NCI-H1930 (cell line): ENCODE measurements at places on chromosomes 11 and 22.

DNA sequence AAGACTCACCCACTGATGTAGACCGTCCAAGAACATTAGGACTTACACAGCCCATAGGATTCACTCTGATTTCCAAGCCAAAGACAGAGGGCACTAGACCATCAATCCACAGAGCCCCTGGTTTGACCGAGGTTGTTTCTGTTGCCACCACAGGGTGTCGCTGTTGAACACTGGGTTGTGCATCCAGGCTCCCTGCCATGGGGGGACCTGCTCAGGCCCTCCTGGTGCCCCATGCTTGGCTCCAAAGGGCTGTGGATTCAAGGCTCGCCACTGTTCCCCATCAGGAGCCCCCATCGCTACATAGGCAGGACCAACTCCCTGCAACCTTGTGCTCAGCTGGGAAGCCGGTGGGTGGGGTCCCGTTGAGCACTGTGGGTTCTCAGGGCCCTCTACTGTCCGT lies 128.0 kb upstream of the ANO1 start:
- no peak for DNase-seq

GRCh38 chr11:40877981-40878380 lies 581.5 kb downstream of the LRRC4C start:
- DNase-seq: no peak

GRCh38 chr11:355581-356458 lies 13.5 kb upstream of the B4GALNT4 start:
- peak; percentile 72 for DNase-seq

- no peak for DNase-seq
These were observed 42.0 kb downstream of the IGLL5 start for GRCh38 chr22:22929381-22930221.

DNA sequence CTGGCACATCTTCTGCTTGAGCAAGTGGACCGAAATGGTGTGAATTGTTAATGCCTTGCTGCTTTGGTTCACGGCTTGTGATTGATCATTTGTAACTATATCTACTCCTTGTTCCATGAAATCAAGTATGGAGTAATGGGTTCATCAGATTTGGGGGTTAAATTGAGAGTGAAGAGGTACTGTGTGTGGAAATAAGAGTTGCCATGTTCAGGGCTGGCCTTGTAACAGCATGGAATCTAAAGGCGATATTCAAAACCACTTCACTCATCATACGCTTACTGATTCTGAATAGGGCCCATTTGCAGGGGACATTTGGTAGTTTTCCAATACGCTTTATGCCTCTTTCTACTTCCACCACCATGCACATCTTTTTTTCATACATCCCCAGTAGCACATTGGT lies 122.2 kb downstream of the DCDC1 start:
- DNase-seq: no peak
